ENCODE measurements at places on chromosomes 13 and 19.
A peak's percentile ranks its signal among the peaks of the same experiment; 100 is the strongest.

DNA sequence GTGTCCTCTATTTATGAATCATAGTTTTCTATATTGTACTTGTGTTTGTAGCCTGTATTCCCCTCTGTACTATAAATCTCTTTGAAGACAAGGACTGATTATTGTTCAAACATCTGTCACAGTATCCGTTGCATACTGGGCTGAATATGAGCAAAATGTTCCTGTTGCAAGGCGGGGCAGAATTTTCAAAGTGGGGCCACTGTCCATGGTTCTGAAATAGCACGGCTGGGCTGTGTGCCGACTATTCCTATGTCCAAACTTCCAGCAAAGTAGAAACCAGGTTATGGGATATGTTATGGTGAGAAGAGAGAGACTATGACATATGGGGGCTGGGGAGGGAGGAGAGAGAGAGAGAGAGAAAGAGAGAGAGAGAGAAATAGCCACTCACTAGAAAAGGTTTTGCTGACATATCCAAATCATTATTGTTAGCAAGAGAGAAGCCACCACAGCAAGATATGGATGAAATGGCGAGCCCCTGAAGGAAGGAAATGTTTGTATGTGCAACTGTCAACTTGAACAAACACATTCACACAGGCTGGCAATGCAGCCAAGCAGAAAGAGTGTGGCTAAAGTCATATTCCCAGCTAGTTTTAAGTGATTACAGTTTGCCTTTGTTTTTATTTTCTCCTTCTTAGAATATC lies 107.0 kb upstream of the GPR12 start:
- peak; percentile 77 for DNase-seq

GRCh38 chr19:9178901-9179300 lies at the start of gene OR7D2:
OR7D2 (plus strand) TSS chr19:9178979; CDS start chr19:9185782, 6,803 bp downstream.
- no peak for DNase-seq

- peak; percentile 60 for DNase-seq
These were observed at the start of gene HTR2A for GRCh38 chr13:46896341-46897137. HTR2A (minus strand) TSS chr13:46897053; CDS start chr13:46895906, 1,147 bp downstream.

DNA sequence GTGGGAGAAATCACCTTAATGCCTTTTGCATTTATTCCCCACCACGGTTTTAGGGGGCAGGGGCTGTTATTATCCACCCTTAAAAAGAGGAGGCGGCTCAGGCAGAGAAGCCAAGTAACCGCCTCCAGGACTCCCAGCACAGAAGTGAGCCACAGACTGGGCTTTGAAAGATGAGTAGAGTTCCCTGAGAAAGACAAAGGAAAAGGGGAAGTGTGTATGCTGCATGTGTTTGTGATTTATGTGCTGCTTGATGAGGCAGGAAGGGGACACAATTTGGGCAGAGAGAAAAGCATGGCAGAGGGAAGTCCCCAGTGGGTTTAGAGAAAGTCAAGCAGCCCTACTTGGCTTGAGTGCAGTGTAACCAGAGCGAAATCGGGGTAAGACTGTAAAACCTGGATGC lies 85.0 kb downstream of the DOCK9 start:
- DNase-seq, result no peak

DNA sequence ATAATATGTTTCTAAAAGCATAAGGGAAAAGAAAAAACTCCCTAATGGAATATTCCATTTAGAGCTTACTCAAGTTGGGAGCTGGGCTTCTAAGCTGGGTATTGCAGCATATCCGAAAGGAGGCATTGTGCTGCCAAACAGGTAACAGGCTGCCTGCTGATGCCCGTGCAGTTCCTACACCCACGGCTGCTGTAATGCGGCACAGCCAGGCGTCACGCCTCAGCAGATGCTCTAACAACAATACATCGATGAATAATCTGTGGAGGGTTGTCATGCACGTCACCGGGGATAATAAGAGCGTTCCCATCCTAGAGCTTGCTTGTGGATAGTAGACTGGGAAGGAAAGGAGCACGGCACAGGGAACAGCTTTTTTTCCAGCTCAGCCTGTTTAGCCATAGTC lies 1582.1 kb upstream of the SLC10A2 start:
- DNase-seq, result no peak

DNA sequence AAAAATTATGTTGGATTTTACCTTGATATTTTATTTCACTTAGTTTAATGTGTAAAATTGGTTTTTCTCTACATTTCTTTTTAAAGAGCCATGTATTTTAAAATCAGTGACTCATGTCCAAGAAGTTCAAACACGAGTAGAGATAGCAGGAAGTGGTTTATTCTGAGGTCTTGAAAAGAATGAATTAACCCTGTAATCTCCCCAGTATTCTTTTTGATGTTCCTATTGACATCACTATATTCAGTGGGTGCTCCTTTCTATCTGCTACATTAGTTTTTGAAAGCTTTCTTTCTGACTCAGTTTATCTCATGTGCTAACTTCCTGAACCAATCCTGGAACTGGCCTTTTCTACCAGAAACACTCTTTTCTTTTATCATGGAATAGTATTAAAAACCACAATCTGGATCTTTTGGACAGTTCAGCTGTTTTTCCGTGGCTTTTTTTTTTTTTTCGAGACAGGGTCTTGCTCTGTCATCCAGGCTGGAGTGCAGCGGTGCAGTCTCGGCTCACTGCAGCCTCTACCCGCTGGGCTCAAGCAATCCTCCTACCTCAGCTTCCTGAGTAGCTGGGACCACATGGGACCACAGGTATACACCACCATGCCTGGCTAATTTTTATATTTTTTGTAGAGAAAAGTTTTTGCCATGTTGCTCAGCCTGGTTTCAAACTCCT lies 114.9 kb downstream of the PCCA start:
- no peak for DNase-seq

DNA sequence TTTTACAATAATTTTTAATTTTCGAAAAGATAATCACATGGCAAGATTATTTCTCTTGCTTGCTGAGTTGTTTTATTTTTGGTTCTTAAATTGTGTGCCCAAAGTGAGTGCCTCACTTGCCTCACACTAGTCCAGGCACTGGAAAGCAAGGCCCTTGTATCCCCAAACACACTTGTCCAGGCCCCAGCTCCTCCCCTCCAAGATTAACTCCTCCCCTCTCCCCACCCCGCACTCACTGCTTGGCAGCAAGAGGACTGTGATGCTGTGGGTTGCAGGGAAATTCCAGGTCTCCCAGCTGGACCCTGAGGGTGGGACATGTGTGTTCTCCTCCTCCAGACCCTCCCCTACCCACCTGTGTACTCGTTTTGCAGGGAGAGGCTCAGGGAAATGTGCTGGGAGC lies 3.9 kb downstream of the SIGLEC12 start:
- DNase-seq, result no peak

DNA sequence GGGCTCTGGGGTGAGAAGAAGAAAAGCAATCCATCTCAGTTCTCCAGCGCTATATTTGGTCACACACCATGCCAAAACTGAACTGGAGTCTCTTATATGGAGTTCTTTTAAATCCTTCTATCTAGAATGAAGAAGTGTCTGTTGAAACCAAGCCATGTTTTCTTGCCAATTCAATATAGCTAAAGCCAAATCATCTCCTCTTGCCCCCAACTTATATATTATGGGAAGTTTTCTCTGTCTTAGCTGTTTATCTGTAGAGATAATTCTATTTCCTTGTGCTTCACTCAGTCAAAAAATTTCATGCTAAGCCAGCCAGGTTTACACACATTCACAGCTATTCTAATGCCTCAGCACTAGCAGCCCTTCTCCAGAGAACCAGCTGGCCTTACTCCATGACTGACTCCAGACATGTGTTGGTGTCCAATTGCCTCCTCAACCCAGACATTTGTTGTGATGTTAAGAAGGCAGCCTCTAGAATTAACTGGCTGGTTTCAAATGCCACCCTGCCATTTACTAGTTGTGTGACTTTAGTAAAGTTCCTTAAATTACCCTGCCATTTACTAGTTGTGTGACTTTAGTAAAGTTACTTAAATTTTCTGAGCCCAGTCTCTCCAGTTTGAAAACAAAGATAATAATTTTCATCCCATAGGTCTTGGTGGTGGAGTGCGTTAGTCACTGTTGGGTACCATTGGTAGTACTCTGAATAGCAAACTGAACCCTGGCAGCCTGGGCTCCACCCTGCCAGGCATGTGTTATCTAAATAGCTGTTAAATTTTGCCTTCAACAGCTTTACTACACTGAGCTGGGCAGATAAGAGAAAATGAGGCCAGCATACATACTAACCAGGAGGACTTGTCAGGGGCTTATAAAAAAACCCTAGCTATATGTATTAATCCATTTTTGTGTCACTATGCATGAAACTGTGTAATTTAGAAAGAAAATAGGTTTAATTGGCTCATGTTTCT lies 525.1 kb downstream of the LMO7 start:
- no peak for DNase-seq

- peak; percentile 56 for DNase-seq
These were observed 11.3 kb upstream of the TNFRSF19 start for GRCh38 chr13:23558675-23559536.

- no peak for DNase-seq
These were observed 201.2 kb downstream of the LHFPL6 start for GRCh38 chr13:39401756-39402155.

DNA sequence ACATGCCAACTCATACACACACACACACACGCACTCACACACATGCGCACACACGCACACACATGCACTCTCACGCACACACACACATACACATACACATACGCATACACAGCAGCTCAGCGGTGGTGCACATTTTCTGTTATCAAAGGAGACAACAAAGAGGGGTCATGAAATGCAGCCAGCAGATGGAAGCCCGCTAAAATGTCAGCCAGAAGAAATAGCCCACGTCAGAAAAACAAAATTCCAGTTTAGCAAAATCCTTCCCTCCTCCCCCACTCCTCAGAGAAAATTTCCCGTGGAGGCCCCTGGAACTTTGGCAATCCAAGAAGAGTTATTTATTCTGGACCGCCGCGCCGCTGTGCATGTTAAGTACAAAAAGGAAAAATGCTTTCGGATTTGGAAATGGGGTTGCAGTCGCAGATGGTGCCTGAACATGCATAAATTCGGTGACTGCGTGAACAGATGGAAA lies 114.6 kb upstream of the VSTM2B start:
- no peak for DNase-seq

DNA sequence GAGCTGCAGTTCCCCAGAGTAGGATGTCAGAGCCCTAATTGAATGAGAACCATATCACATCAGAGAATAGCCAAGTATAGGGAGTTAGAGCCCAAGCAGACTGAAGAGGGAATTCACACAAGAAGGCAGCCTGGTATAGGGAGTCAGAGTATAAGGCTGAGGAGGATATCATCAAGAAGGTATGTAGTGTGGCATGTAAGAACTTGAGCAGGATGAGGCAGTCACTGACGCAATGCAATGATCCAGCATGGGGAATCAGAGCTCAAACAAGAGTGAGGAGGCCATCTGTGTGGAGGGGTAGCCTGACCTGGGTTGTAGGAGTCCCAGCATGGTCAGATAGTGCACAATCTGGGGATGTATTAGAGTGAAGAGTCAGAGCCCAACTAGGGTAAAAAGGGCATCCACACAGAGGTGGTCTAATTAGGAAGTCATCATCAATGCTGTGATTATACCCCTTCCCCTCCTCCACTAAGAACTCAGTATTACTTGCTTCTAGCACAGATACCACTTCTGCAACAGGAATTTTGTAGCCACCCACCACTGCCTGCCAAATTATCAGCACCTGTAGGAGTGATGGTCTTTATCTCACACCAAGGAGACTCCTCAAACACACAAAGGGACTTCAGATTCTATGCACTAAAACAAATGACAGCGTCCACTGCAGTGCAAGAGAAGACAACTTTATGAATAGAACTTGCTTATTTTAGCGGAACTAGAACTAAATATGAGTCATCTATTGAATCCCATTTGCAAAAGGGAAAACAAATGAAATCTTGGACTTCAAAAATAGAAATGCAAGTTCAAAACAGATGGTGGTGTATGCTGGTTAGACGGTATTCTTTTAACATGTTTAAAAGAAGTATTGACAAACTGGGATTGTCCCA lies 107.2 kb downstream of the FNDC3A start:
- DNase-seq, result no peak

- DNase-seq, result no peak
These were observed at the start of gene FBXO27 for GRCh38 chr19:39032063-39032918. FBXO27 (minus strand) TSS chr19:39032549; CDS start chr19:39032227, 322 bp downstream.

- no peak for DNase-seq
These were observed 80.5 kb downstream of the STK24 start for GRCh38 chr13:98496479-98496791.

DNA sequence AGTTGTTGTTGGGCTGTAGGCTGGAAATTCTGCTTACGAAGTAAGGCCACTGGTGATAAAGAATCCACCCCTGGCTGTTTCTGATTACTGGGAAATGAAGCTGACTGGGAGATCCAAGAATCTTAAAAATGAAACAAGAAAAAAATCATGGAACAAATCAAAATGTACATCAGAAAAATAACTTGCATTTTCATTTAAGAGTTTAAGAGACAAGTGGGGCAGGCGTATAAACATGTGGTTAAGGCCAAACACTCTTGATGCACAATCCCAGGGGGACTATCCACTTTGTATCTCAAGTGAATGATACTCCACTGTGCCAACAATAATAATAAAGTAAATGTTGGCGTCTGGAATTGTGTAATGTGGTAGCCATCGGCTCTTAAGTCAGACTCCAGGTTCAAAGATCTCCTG lies 24.6 kb downstream of the ZMYM5 start:
- no peak for DNase-seq

DNA sequence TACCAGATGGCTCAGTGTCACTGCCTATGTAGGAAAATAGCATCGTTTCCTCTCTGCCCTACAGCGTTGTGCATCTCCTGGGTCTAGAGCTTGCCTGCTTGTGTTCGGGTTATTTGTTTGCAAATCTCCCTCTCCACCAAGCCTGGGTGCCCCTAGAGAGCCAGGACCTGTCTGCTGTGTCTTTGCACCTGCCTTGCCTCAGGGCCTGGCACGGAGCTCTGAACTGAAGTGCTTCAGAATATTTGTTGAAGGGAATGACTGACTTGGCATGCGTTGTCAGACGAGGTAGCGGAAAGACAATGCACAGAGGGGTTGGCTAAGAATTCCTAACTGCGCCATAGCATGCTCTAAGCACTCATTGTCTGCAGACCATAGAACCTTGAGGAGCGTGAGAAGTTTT lies 263.4 kb downstream of the FGF9 start:
- no peak for DNase-seq

DNA sequence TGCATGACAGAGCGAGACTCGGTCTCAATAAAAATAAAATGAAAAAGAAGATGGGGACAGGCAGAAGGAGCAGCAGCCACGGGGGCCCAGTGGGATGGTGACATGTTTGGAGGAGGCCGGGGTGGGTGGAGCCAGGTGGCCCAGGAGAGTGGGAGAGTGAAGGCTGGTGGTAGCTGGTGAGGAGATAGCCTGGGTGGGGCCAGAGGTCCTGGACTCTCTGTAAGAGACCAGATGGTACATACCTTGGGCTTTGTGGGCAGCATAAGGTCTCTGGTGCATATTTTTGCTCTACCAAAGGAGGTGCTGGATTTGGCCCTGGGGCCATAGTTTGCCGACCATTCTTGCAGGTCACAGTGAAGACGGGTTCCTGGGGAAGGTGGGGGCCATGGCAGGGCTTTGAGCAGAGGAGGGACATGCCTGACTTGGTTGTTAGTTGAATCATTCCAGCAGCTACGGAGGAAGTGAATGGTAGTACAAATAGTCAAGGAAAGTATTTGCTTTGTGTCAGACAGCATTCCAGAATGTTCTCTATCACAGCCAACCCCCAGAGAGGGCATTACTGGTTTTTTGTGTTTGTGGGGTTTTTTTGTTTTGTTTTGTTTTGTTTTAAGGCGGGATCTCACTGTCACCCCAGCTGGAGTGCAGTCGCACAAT lies 69.1 kb downstream of the ARHGEF18 start:
- no peak for DNase-seq

Data from activated CD4-positive, alpha-beta T cell treated with anti-CD3 and anti-CD28 coated beads, Interleukin-2, amount 10 ng/mL, durations not matched to agents 24 days and 14 days (primary cell).